Fibroblast of lung (primary cell): ENCODE measurements at places on chromosomes 13 and 19. TPM values are rescaled to one million over a fixed set of nuclear protein-coding genes. Genes with fewer than 3 reads are reported as not detected.

FUT1 gene
- total RNA-seq = under 0.01 and 0.17 TPM in 2 replicates

ACP7 gene
- not detected in 2 replicates for total RNA-seq

TNFRSF19 gene
- 214 and 330 TPM in 2 replicates for total RNA-seq

PSG2 gene
- not detected in 2 replicates for total RNA-seq

CCDC70 gene
- not detected in 2 replicates for total RNA-seq

RFPL4AL1 gene
- total RNA-seq = not detected in 2 replicates

ADM5 gene
- 0.26 and 0.33 TPM in 2 replicates for total RNA-seq

FSD1 gene
- total RNA-seq = 8.7 and 10.1 TPM in 2 replicates

UBE2M gene
- total RNA-seq = 52.6 and 73.7 TPM in 2 replicates

NHLRC3 gene
- 21.6 and 24.3 TPM in 2 replicates for total RNA-seq

RFX1 gene
- 1.0 and 2.6 TPM in 2 replicates for total RNA-seq

FAAP24 gene
- total RNA-seq = 1.3 and 2.3 TPM in 2 replicates

INSL3 gene
- not detected in 2 replicates for total RNA-seq

CYP2S1 gene
- total RNA-seq = 2.1 and 3.5 TPM in 2 replicates

PNMA8B gene
- 1.3 and 1.7 TPM in 2 replicates for total RNA-seq

CYP2A13 gene
- total RNA-seq = not detected in 2 replicates

CDX2 gene
- not detected in 2 replicates for total RNA-seq

PSG7 gene
- total RNA-seq = not detected in 2 replicates

CYP4F12 gene
- not detected in 2 replicates for total RNA-seq

SPTBN4 gene
- total RNA-seq = 3.9 and 6.6 TPM in 2 replicates

ZNF415 gene
- 11.8 and 15.7 TPM in 2 replicates for total RNA-seq

LYPD5 gene
- total RNA-seq = 0.50 and 1.0 TPM in 2 replicates

OR7C1 gene
- total RNA-seq = not detected in 2 replicates

CSNK1G2 gene
- 50.1 and 58.6 TPM in 2 replicates for total RNA-seq

FFAR1 gene
- total RNA-seq = not detected in 2 replicates

SELENOV gene
- not detected in 2 replicates for total RNA-seq

GRIK5 gene
- total RNA-seq = 0.77 and 3.5 TPM in 2 replicates

ZNF284 gene
- total RNA-seq = 3.3 and 4.0 TPM in 2 replicates

ACER1 gene
- total RNA-seq = not detected in 2 replicates

CTU1 gene
- total RNA-seq = 6.9 and 8.1 TPM in 2 replicates

SHC2 gene
- total RNA-seq = 2.5 and 3.3 TPM in 2 replicates

PSG4 gene
- total RNA-seq = 0.17 and 11.3 TPM in 2 replicates

INSR gene
- total RNA-seq = 23.9 and 25.4 TPM in 2 replicates
